Colonic mucosa (tissue), 4 donors: ENCODE measurements at places on chromosomes 12 and 14. TPM values are rescaled to one million over a fixed set of nuclear protein-coding genes. Genes with fewer than 3 reads are reported as not detected.

DNA sequence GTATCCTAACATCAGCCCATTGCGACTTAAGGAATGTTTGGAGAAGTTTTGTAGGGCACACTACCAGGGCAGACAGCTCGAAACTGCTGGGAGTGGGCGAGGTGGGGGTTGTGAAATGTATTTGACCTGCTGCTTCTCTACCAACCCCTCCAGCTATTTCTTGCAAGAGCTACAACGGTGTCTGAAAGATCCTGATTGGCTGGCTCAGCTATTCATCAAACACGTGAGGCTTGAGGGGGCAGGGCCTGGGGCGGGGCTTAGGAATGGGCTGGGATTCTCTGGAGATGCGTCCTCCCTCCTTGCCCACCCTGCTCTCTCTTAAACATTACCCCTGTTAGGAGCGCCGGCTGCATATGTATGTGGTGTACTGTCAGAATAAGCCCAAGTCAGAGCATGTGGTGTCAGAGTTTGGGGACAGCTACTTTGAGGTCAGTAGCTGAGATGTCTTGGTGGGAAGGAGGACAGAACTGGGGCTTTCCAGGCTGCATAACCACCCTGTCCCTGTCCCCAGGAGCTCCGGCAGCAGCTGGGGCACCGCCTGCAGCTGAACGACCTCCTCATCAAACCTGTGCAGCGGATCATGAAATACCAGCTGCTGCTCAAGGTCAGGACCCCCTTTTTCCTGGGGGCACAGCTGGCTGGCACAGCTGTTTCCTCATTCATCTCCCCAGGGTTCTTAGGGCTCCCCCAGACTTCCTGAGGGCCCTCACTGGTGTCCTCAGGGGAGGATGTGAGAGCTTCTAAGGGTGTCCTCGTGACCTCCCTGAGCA is 3.1 kb downstream of the ARHGEF25 start:
- H3K27ac ChIP-seq = no peak overlapping the region
- no peak overlapping the region for H3K4me3 ChIP-seq

- no peaks in the 10 kb centered on the region for H3K4me1 ChIP-seq
- no peak overlapping the region for H3K4me3 ChIP-seq
- H3K27me3 ChIP-seq = no peaks in the 10 kb centered on the region
- no peaks in the 10 kb centered on the region for H3K36me3 ChIP-seq
- DNase-seq = peak; percentile 9
Measured at GRCh38 chr14:101019990-101020710, 116.6 kb upstream of the RTL1 start.

- DNase-seq = no peak
- no peak overlapping the region for H3K27ac ChIP-seq
- H3K27me3 ChIP-seq = no peaks in the 10 kb centered on the region
- no peaks in the 10 kb centered on the region for H3K36me3 ChIP-seq
Measured at GRCh38 chr12:32140877-32141276, 34.2 kb downstream of the BICD1 start.

DNA sequence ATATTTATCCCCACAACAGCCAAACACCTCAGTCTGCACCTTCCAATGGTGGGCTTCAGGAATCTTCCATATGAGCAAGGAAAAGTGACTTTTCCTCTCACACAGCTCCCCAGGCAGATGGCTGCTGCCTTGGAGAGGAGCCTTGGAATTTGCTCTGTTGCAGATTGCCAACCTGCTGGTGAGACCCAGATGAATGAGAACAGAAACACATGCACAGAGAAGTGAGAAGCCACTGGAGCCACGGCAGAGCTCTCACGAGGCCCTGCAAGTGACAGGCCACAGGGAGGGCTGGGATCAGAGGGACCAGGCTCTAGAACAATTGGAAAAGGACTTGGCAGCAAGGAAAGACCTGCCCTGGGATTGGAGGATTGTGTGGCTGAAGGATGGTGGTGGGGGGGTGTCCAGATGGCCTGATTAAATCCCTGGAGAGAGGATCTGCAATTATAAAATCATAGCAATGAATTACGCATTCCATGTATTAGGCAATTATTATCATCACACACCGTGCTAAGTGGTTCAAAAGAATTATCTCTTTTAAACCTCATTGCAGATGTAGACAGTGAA is 84.9 kb upstream of the PWP1 start:
- no peaks in the 10 kb centered on the region for H3K4me1 ChIP-seq
- H3K4me3 ChIP-seq = no peak overlapping the region
- H3K27ac ChIP-seq = no peak overlapping the region
- DNase-seq = no peak
- H3K27me3 ChIP-seq = no peaks in the 10 kb centered on the region

DNA sequence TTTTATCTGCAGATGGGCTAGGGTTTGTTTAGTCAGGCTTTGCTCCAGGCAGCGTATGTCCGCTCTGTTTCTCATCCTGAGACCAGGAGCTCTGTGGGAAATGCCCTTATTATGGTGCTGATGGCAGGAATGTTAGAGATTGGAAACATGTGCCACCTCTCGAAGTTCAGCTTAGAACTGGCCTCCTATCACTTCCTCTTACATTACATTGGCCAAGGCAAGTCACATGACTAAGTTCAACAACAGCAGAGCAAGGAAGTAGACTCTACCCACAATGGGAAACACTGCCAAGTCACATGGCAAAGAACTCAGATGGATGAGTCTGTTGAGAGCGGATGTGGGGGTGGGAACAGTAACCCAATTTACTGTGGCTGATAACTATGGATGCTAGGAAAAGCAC is 161.9 kb upstream of the WSCD2 start:
- no peak overlapping the region for H3K27ac ChIP-seq
- H3K27me3 ChIP-seq = no peaks in the 10 kb centered on the region
- no peak for DNase-seq
- no peaks in the 10 kb centered on the region for H3K36me3 ChIP-seq
- no peaks in the 10 kb centered on the region for H3K4me1 ChIP-seq

- no peak for DNase-seq
- no peak overlapping the region for H3K27ac ChIP-seq
- H3K4me1 ChIP-seq = no peaks in the 10 kb centered on the region
Measured at GRCh38 chr14:88937706-88938105, 113.3 kb downstream of the TTC8 start.

Gene MIP
- total RNA-seq = not detected

Gene DRAM1
- total RNA-seq = 10.0 TPM

DNA sequence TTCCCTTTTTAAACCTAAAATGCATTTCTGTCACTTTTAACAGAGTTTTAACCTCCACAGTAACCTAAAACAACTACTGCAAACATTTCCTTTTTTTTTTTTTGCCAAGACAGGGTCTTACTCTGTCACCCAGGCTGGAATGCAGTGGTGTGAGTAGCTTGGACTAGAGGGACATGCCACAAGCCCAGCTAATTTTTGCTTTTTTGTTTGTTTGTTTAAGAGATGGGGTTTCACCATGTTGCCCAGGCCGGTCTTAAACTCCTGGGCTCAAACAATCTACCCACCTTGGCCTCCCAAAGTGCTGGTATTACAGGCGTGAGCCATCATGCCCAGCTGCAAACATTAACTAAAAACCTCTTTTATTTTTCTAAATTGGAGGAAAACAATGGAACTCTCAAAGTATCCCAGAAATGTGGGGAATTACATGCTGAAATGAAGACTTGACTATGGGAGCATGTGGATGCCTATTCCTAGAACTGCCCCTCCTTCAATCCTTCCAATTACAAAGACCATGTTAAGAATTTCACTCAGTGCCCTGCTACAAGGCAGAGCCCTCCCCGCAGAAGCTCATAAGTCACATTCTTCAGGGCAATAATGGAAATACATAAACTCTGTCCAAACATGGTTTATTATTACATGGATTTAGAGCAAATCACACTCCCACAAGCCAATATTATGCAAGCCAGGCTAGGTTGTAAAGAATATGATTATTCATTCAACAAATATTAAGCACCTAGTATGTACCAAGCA is 66.9 kb downstream of the C12orf56 start:
- no peak overlapping the region for H3K4me3 ChIP-seq
- no peaks in the 10 kb centered on the region for H3K27me3 ChIP-seq
- H3K36me3 ChIP-seq = no peaks in the 10 kb centered on the region
- no peak for DNase-seq
- H3K27ac ChIP-seq = no peak overlapping the region

DNA sequence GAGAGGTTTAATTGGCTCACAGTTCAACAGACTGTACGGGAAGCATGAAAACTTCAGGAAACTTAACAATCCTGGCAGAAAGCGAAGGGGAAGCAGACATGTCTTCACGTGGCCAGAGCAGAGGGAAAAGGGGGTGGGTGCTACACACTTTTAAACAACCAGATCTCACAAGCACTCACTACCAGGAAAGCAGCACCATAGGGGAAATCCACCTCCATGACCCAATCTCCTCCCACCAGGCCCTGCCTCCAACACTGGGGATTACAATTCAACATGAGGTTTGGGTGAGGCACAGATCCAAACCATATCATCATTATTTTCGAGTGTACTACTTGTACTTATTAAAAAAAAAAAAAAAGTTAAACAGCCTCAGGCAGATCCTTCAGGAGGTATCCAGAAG is 29.9 kb downstream of the RXYLT1 start:
- no peaks in the 10 kb centered on the region for H3K36me3 ChIP-seq
- H3K4me1 ChIP-seq = no peaks in the 10 kb centered on the region
- DNase-seq = no peak
- no peak overlapping the region for H3K27ac ChIP-seq
- H3K27me3 ChIP-seq = no peaks in the 10 kb centered on the region

DNA sequence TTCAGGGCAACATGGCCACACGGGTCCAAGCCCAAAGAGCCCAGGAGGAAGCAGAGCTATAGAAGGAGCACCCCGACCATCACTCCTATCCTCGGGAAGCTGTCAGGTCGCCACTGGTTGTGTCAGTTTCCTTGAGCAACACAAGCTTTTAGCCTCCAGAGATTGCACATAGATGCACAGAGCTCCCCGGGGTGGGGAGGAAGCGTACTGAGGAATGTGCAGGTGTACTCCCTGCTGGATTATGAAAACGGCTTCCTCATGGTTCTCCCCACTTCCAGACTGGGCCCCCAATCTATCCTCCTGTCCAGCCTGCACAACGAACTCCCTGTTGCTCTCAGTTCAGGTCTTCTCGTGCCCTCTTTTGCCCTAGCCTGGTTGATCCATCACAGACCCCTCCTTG is 30.3 kb upstream of the IRF2BPL start:
- H3K4me3 ChIP-seq = no peak overlapping the region
- no peak for DNase-seq
- H3K4me1 ChIP-seq = no peaks in the 10 kb centered on the region
- H3K36me3 ChIP-seq = no peaks in the 10 kb centered on the region
- H3K27me3 ChIP-seq = no peaks in the 10 kb centered on the region

Gene POLR3B
- total RNA-seq = 5.7 TPM

GRCh38 chr14:96265383-96266095 is 9.5 kb downstream of the BDKRB1 start:
- H3K4me1 ChIP-seq = no peaks in the 10 kb centered on the region
- no peaks in the 10 kb centered on the region for H3K36me3 ChIP-seq
- no peaks in the 10 kb centered on the region for H3K27me3 ChIP-seq
- no peak overlapping the region for H3K4me3 ChIP-seq

GRCh38 chr12:57717846-57718640 is 20.5 kb downstream of the AGAP2 start:
- no peak overlapping the region for H3K4me3 ChIP-seq
- H3K4me1 ChIP-seq = no peaks in the 10 kb centered on the region
- peaks cover 14% of the 10 kb centered on the region for H3K36me3 ChIP-seq
- no peak overlapping the region for H3K27ac ChIP-seq
- H3K27me3 ChIP-seq = no peaks in the 10 kb centered on the region
- no peak for DNase-seq

- no peak overlapping the region for H3K27ac ChIP-seq
- H3K27me3 ChIP-seq = no peaks in the 10 kb centered on the region
- H3K4me1 ChIP-seq = no peaks in the 10 kb centered on the region
- no peaks in the 10 kb centered on the region for H3K36me3 ChIP-seq
- no peak for DNase-seq
Measured at GRCh38 chr12:2509137-2509536, 285.6 kb upstream of the FKBP4 start.

Gene CLECL1
- 0.40 TPM for total RNA-seq

GRCh38 chr12:30990316-30990715 is 63.8 kb downstream of the TSPAN11 start:
- H3K4me3 ChIP-seq = no peak overlapping the region
- H3K27ac ChIP-seq = no peak overlapping the region
- no peaks in the 10 kb centered on the region for H3K27me3 ChIP-seq
- no peaks in the 10 kb centered on the region for H3K4me1 ChIP-seq

Gene ACOT6
- total RNA-seq = not detected

- H3K4me3 ChIP-seq = no peak overlapping the region
- no peaks in the 10 kb centered on the region for H3K36me3 ChIP-seq
- H3K27ac ChIP-seq = peak overlapping the region; percentile 80
- H3K4me1 ChIP-seq = peaks cover 4% of the 10 kb centered on the region
- DNase-seq = peak; percentile 48
- no peaks in the 10 kb centered on the region for H3K27me3 ChIP-seq
Measured at GRCh38 chr12:46472893-46473633, 100.5 kb upstream of the SLC38A2 start.
